Hepatic stellate cell (primary cell): ENCODE measurements at places on chromosomes 16 and 17.
A peak's percentile ranks its signal among the peaks of the same experiment; 100 is the strongest.

DNA sequence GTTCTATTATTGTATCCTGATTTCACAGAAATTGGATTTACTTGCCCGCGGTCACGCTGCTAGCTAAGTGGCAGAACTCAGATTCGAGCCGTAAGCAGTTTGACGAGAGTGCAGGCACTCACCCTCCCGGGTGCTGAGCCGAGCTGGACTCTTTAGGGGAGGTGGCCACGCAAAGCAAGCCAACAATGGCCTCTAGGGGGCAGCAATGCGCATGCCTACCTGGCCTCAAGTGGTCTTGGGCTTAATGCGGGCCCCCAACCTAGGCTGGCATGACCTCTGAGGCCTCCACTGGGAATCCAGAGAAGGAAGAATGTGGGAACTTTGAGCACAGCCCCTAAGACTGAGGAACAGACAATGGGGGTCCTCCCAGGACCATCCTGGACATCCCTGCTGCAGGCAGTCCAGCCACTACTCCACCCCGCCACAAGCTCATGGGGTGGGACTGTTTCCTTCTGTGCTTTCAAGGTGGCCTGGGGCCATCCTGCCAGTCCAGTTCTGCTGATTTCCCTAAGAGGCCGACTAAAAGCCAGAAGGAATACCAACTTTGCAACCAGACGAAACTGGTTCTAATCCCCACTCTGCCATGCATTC lies 276.5 kb downstream of the XYLT1 start:
- DNase-seq = peak; percentile 22

DNA sequence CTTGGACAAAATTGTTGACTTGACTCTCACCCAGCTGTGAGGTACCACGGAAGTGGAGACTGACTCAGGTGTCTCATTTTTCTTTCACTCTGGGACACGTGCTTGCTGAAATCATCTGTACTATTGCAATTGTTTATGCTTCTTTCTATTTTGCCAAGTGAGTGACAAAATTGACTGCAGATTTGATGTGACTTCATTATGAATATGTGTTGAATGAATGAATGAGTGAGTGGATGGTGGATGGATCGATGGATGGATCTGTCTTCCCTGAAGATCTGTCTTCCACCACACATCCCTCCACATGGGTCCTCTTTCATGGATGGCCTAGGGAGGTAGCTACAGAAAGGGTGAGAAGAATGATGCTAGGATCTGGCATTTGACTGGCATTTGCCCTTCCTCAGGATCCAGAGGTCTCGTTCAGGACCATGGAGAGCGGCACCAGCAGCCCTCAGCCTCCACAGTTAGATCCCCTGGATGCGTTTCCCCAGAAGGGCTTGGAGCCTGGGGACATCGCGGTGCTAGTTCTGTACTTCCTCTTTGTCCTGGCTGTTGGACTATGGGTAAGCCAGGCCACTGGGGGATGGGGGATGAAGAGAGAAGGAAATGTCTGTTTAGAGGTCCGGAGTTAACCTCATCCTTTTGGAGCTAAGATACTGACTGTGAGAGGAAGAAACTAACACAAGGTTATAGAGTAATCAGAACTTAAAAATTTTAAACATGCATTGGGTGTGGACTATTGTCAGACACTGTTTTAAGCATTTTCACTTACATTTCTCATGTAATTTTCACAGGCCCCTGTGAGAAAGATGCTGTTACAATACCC lies 12.7 kb downstream of the SLC5A11 start:
- peak; percentile 65 for DNase-seq

GRCh38 chr17:58335779-58336455 lies 7.3 kb upstream of the TSPOAP1 start:
- DNase-seq = no peak

GRCh38 chr16:81514568-81515258 lies 70.1 kb downstream of the CMIP start:
- DNase-seq = no peak

GRCh38 chr16:58644765-58645487 lies 15.3 kb upstream of the CNOT1 start:
- DNase-seq = no peak

GRCh38 chr17:57281887-57282286 lies 25.6 kb downstream of the MSI2 start:
- no peak for DNase-seq

GRCh38 chr16:4184038-4184702 lies 57.7 kb downstream of the SRL start:
- DNase-seq = no peak

- DNase-seq = no peak
Observed at GRCh38 chr16:31083081-31083480, 5.7 kb downstream of the PRSS53 start.
